ENCODE measurements at places on chromosomes 12 and 14.
A peak's percentile ranks its signal among the peaks of the same experiment; 100 is the strongest.

GRCh38 chr12:130787041-130787440 lies 52.0 kb downstream of the STX2 start:
- DNase-seq, result no peak

DNA sequence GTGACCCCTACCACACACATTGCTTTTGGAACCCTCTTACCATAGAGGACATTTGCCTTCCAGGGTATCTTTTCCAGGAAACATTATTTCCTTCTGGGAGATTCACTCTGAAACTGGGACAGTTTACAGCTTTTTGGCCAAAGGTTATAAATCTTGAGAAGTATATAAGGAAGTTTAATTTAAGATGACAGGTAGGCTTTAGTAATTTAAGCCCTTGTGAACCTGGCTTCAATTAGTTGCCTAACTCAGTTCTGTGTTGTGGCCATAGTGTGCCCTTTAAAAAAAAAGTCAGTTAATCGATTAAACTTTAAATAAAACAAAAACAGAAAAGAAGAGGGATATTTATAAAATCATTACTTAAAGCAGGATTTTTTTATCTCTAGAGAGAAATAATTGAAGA lies 142.9 kb downstream of the NAV3 start:
- DNase-seq, result no peak

GRCh38 chr12:125128439-125129178 lies 63.4 kb downstream of the AACS start:
- DNase-seq, result no peak

GRCh38 chr14:77641534-77642341 lies 25.3 kb upstream of the SPTLC2 start:
- DNase-seq, result peak; percentile 75

DNA sequence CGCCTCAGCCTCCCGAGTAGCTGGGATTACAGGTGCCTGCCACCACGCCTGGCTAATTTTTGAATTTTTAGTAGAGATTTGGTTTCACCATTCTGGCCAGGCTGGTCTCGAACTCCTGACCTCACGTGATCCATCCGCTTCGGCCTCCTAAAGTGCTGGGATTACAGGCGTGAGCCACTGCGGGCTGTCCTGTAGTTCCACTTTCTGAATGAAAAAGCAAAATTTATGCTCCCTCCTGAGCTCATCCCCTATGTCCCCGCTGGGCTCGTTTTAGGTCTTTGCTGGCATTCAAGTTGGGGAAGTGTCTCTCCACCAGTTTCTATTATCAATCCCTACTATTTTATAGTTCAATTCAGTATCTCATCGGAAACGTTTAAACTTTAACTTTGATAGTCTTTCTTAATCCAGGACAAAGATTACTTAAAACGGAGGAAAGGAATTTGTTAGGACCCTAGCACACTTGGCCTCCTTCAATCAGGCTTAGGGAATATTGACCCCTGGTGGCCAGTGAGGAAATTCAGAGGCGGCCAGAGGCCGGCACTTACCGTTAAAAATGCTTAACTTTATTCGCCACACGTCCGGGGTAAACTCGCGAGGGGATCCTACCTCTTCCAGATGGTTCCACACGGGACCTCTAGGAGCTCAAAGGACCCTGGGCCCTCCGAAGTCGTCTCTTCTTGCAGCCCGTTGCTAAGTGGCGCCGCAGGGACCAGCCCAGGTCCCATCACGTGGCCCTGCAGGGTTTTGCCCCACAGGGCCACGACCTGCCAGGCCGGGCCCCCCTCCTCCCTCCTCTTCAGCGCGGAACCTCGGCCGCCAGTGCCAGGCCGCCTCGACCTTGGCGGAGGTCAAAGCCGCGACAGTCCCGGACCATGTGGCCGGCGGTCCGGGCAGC lies 11.4 kb upstream of the DNAL1 start:
- peak; percentile 63 for DNase-seq

DNA sequence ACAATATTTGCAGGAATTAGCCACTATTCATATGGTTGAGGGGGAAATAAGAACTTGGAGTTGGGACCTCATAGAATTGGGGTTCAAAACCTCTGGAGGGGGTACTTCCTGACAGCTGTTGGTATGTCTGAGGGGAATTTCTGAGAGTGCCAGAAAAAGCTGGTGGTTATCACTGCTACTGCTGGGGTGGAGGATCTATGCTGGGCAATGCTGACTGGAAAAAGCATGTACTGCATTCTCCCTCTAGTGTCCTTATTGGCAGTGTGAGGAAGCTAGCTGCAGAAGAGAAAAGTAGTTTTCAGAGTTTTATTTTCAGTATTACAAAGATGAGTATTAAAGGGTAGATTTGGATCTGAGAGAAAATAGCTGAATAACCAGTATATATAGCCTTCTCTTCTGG lies 88.8 kb downstream of the FUT8 start:
- no peak for DNase-seq

DNA sequence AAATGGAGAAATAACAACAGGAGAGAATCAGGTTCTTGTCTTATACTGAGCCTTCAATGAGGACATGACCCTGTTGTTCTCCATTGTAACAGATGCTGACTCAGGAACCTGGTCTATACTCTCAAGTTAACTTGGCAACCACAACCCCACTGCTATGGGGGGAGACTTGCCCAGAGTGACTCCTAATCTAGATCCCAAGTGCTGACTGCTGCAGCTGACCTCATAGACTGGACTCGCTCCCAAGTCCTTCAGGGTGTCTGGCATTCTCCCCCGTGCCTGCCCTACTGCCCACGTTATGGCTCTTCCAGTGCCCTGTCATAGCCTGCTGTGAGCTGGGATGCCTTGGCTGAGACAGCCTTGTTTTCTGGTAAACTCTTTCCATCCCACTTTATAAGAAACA lies 37.1 kb downstream of the NID2 start:
- DNase-seq, result peak; percentile 54

GRCh38 chr12:52327830-52328500 lies 6.8 kb upstream of the KRT83 start:
- DNase-seq, result no peak

- peak; percentile 68 for DNase-seq
These were observed 988 bp upstream of the TMEM263 start for GRCh38 chr12:106954462-106955376.

DNA sequence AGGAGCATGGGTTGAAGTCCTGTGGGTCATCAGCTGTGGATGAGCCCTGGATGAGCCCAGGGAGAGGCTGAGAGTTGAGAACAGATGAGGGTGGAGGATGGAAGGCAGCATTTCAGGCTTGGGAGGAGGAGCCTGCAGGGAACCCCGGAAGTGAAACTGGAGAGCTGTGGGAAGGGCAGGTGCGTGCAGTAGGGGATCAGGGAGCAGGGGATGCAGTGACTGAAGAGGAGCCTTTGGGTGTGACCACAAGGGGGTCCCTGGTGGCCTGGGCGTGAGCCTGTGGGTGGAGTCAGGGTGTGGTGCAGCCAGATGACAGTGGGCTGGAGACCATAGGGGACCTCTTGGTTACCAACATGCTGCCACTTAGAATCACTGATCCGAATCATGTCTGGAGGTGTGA lies 115.5 kb downstream of the PAPOLA start:
- no peak for DNase-seq

GRCh38 chr14:36069535-36069900 lies 107.0 kb downstream of the PTCSC3 start:
- no peak for DNase-seq

- DNase-seq, result no peak
These were observed 453.9 kb downstream of the FUT8 start for GRCh38 chr14:65866448-65866847.

DNA sequence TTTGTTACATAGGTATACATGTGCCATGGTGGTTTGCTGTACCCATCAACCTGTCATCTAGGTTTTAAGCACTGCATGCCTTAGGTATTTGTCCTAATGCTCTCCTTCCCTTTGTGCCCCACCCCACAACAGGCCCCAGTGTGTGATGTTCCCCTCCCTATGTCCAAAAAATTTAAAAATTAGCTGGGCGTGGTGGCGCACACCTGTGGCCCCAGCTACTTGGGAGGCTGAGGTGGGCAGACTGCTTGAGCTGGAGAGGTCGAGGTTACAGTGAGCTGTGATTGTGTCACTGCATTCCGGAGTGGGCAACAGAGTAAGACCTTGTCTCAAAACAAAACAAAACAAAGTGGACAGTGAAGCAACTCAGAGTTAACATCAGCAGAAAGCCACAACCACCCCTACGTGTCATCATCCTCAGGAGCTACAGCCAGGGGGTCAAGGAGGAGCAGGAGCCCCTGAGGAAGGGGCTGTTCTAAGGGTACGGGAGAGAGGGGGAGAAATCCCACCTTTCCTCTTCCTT lies 36.8 kb upstream of the SGPP1 start:
- DNase-seq, result no peak

- no peak for DNase-seq
These were observed 17.1 kb downstream of the SLC11A2 start for GRCh38 chr12:51009056-51009440.

GRCh38 chr12:53005215-53005985 lies 856 bp upstream of the EIF4B start:
- DNase-seq, result peak; percentile 40

GRCh38 chr12:87383680-87384079 lies 645.5 kb downstream of the C12orf50 start:
- DNase-seq, result no peak

- no peak for DNase-seq
These were observed 1.5 kb downstream of the RILPL1 start for GRCh38 chr12:123532019-123532418.

DNA sequence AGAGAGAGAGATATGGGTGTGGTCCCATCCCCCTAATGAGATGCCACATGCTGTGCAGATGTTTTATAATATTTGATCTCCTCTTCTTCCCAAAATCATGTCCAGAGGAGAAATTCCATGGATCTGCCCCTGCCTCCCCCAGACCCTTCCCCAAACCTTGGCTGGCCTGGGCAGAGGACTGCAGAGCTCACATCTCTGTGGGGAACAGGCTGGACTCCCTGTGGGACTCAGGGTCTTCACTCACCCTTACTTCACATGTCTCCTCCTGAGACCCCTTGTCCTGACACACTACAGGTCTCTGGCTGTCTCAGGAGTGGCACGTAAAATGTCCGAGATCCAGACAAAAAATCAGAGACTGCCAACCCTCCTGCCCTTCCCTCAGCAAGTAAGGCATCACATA lies 76.0 kb upstream of the CAPRIN2 start:
- DNase-seq, result no peak

GRCh38 chr12:69929531-69929930 lies 104.5 kb downstream of the MYRFL start:
- no peak for DNase-seq

DNA sequence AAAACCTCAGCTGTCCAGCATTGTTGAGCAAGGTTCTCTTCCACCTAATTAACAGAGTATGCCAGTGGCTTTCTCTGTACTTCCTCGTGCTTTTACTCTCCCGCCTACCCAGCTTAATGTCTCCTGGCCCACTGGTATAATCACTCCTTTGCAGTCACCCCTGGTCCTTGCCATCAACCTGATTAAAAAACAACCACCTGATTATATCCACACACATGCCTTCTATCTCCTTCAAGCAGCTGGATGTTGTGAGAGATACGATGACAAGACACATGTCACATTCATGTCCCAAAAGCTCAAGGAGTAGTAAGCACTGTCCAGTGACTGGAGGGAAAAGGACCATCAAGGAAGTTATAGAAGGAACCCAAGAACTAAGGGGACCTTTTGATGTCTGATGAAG lies 241.3 kb upstream of the GRIP1 start:
- no peak for DNase-seq

DNA sequence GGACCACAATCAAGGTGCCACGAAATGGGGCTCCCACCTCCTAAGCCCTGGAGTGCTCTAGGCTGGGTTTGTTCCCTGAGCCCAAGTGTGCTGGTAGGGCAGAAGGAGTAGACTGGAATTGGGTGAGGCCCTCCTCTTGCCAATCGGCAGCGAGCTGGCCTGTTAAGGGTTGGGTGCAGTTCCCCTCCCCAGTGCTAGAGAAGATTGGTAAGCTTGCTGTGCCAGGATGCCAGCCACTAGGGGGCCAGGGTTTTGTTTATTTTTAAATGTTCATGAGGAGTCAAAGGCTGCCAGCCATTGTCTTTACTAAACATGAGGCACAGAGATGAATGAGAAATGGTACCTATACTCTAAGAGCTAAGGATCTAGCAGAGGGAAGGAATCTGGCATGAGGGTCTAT lies 79.7 kb downstream of the SPTB start:
- DNase-seq, result no peak

- no peak for DNase-seq
These were observed 28.8 kb downstream of the RPS6KA5 start for GRCh38 chr14:91031666-91032065.

DNA sequence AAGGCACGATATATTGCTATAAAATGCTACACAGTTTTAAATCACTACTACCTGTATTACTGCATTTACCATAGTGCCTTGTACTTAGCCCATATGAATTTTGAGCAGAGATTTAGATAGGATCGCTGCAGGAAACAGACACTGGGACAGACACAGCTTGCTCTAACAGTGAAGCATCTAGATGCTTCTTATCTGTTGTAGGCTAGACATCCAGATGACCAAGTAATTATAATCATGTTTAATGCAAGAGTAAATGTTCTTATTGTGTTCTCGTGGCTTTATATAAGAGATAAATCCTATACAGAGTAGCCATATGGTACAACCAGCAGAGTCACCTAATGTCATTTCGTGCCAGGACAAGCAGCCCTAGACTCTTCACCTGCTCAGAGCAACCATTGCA lies 92.8 kb downstream of the ASCL1 start:
- no peak for DNase-seq

DNA sequence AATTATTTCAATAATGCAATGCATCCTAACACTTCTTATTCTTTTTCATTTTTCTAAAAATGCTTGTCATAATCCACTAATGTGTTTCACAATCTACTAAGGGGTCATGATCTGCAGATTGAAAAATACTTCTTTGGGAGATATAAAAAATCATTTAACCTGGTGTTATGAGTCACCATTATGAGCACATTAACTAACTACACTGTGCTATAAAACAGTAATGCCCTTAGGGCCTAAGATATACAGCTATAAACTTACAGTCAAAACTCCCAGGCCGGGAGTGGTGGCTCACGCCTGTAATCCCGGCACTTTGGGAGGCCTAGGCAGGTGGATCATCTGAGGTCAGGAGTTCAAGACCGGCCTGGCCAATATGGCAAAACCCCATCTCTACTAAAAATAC lies 14.2 kb downstream of the ATXN2 start:
- DNase-seq, result no peak

DNA sequence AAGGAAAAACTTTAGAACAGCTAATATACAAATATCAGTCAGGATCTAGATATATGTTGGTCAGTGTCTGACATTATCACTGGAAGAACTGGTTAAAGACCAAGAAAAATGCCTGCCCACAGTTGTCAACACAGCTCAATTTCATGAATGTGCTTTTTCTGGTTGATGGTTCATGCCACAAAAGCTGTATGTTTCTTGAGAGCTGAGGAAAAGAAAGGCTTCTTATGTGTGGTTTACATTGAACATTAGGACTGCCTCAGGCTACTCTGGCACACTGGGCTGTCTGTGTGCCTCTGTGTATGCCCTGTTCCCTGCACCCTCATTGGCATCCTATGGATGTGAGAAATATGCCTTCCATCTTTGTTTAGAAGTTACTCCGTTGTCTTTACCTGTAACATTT lies 218.8 kb upstream of the RGS6 start:
- no peak for DNase-seq

DNA sequence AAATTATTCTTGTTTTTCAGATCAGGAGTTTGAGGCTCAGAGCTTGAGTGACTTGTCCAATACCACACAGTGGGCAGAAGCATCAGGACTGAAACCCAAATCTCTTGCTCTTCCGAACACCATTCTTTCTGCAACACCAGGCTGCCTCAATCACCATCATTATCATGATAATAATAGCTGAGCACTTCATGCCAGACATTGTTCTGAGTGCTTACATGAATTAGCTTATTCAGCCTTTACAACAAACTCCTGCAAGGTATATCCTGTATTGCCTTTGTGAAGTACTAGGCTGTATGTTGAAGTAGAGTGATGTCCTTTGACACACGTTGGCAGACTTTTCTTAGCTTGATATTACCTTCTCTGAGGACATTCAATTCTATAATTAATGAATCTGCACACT lies 257.4 kb upstream of the ATP2B1 start:
- no peak for DNase-seq
